ENCODE measurements at places on chromosomes 13 and 19.

DNA sequence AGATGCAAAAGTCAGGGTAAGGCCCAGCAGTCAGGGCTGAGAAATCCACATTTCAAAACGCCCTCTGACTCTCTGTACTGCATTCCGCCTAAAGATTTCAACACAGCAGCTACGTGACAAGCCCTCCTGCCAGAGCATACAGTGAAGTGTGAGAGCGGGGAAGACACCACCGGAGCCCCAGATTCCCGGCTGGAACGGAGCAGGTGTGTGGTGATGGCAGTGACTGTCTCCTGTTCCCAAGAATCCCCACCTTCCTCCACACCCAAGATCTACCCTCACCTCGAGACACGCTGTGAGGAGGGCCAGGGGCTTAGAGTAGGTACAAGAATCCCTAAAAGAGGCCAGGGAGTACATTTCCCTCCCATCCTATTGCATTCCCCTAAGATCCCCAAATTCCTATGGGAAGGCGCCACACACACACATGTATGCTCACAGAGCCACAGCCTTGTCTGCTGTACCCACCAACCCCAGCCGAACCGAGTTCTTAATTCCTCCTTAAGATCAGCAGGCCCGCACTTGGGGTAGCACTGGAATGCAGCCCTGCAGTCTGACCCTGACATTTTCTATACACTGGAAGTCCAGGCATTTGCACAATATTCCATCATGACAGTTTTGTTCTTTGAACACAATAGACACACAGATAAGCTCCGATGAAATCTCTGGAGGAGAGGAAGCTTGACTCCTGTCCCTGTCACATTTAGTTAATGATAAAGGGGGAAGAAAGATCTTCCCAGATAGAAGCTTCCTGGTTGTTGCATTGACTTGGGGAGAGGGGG, 102.9 kb downstream of the FOXO1 start:
- no peak for DNase-seq

- DNase-seq, result no peak
Observed at GRCh38 chr13:106491928-106492587, 43.4 kb downstream of the EFNB2 start.

GRCh38 chr19:53785196-53785889, 38.8 kb downstream of the NLRP12 start:
- DNase-seq, result no peak

- DNase-seq, result no peak
Observed at GRCh38 chr13:41061914-41062837, 867 bp downstream of the WBP4 start.

DNA sequence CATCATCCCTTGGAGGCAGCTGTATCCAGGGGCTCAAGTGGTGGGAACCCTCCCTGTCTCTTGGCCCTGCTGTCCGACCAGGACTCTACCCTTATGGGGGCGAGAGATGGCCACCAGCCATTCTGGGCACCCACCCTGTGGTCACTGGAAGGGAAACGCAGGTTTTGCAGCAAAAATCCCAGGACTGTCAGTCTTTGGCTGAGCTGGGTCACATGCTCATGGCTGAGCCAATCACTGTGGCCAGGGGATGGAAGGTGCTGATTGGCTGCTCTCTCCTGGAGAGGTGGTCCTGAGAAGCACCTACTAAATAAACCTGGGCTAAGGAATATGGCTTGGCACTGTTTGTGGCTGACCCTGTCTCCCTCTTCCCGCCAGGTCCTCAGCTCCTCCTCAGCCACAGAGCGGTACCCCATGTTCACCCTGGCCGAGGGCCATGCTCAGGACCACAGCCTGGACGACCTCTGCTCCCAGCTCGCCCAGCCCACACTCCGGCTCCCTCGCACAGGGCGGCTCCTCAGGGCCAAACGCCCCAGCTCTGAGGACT, 8.9 kb downstream of the ATG4D start:
- no peak for DNase-seq

All from esophagus squamous epithelium (tissue), 5 donors.